ENCODE measurements at places on chromosomes 1 and 21. TPM values are rescaled to one million over a fixed set of nuclear protein-coding genes. Genes with fewer than 3 reads are reported as not detected.
A peak's percentile ranks its signal among the peaks of the same experiment; 100 is the strongest.

Gene MAP3K21
- 9.4 TPM for total RNA-seq

Gene ACTRT2
- total RNA-seq = not detected

Gene PROK1
- total RNA-seq = not detected

Gene KCNJ9
- total RNA-seq = not detected

Gene FAAH
- total RNA-seq = 27.1 TPM

Gene URB2
- 3.1 TPM for total RNA-seq

Gene GPR25
- not detected for total RNA-seq

Gene AGT
- total RNA-seq = not detected

- no peak for DNase-seq
These were observed 40.7 kb upstream of the SLC5A9 start for GRCh38 chr1:48181669-48182367.

DNA sequence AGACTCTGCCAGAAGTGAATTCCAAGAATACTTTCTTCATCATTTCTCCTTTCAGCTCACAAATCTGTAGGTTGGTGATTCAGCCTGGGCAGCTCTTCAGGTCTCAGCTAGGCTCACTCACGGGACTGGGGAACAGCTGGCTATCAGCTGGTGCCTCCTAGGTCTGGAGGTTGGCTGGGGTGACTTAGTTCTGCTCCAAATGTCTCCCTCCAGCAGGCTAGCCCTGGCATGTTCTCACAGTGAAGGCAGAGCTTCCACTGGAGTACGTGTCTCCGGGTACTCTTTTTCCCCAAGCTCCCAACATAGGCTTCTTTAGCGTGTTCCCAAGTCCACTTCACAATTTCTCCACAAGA lies 12.5 kb upstream of the VAMP4 start:
- DNase-seq = peak; percentile 62

DNA sequence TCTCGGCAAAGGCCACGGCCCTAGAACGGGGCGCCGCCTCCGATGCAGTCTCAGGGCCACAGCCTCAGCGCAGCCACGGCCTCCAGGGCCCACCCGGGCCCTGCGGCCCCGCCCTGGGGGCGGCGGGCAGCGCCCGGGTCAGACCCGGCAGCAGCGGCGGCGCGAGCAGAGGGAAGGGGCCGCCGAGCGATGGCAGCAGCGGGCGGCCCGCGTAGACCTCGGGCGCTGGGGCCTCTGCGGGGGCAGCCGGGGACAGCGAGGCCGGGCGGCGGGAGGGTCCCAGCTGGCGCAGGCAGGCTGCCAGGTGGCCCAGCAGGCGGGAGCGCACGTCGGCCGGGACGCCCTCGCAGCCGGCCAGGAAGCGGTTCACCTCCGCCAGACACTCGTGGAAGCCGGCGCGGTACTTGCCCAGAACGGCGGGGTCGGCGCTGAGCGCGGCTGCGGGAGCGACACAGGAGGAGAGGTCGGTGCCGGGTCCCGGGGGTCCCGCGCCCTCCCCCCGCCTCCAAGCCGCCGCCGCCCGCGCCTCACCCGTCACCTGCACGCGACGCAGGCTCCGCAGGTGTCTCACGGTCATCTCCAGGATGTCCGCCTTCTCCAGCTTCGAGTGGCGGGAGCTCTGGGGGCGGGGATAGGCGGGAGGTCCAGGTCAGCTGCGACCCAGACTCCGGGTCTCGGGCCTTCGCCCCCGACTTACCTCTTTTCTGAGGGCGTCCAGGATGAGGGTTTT lies 737 bp downstream of the HES4 start:
- peak; percentile 79 for DNase-seq

DNA sequence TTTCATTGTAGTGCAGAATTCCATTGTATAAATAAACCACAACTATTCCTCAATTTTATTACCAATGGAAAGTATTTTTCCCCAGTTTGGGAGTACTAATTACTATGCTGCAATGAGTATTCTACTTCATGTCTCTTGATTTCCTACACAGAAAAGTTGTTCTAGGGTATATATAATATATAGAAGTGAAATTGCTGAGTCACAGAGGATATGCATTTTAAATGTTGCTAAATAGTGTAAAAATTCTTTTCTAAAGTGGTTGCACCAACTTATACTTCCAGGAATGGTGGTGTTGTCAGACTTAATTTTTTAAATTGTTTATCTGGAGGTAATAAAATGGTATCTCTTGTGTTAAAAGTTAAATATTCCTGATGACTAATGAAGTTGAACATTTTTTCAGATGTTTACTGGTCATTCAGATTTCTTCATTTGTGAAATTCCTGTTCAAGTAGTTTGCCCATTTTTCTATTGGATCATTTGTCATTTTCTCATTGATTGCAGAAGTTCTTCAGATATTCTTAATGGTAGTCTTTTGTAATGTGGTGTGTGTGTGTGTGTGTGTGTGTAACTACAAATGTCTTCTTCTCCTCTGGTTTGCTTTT lies 19.1 kb upstream of the MYOG start:
- no peak for DNase-seq

DNA sequence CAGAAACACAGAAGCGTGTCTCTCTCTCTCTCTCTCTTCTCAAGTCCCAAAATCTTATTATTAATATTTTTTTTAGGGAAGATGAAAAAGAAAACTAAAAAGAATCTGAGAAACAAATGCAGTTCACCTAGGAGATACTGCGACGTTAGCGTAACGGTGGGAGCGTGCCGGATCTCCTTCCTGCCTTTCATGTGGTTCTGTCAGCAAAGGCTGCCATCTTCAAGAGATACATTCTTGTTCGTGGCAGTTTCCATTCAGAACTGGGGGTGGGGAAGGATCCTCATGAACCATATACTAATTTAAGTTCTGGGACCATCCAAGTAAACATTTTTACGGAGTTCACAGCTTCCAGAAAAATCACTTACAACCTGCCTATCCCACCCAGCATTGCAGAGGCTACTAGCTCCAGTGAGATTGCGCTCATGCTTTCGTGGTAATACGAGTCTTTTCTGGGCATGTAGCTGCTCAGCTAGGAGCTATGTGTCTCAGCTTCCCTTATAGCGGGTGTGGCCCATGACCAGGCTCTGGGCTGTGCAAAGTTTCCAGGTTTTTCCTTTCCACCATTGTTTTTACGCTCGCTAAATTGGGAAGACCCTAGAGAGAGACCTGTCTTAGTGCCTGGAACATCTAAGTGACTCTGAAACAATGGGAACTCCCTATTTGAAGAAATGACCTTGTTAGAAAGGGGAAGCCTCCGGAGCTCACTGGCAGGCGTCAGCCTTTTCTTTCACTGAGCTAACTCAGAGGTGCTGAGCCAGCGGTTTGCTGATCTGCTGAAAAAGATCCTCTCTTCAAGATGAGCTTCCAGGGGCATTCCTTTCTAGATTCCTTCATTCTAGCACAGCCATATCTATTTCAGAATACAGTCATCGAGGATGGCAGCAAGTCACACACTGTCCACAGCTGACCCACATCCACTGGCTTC lies 17.3 kb downstream of the SLAMF1 start:
- no peak for DNase-seq

GRCh38 chr1:91501523-91501851 lies 836 bp downstream of the CDC7 start:
- no peak for DNase-seq

DNA sequence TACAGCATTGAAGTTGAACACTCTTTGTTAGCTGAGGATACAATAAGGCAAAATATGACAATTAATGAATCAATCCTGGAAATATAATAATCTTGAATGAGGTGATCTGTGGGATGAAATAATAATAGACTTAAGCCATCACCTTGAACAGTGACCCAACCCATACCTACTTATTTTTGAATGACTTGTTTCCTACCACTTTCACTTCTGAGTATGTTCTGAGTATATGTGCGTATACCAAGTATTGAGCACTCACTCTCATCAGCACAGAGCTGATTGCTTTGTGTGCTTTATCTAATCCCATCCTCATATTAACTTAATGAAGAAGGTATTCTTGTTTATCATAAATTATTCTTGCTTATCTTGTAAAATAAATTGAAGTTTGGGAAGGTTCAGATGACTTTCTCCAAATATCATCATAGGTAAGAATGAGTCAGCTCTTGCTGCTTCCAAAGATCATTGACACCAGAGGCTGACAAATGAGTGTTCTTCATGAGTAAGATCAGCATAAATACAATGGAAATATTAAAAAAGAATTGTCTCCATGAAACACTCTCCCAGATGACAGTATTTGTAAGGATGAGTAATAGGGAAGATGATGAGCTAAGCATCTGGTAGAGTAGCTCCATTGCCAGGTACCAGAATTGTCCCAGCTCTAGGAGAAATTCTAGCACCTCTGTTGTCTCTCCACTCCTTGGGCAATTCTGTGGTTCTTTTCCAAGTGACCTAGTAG lies 198.1 kb upstream of the KIAA0040 start:
- no peak for DNase-seq

DNA sequence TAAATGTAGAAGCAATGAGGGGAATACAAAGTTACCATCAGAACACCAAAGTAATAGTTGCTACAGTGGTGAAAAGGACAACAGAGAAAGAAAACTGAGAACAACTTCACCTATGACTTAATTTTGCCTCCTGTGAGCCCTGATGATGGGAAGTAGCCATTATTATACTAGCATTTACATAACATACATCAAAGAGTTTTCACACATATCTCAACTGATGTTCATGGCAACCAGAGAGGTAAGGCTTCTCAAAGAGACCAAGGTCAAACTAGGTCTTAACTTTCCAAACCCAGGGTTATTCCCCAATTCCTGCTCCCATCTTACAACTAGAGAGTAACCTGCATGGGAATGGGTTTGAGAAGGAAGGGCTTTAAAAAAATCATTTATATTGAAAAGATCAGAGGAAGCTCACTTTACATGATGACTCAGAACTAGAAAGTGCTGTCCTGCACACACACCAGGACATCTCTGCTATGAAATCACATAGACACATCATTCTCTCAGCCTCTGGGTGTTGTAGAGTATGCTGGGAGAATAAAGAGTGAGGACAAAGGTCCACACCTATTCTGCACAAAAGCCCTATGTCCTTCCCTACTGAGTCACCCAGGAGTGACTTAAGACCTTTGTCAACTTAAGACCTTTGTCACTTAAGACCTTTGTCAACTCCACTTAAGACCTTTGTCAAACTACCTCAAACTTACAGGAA lies 179.7 kb downstream of the TNFSF18 start:
- no peak for DNase-seq

- DNase-seq = no peak
These were observed 129.2 kb downstream of the PTPN14 start for GRCh38 chr1:214422137-214422671.

DNA sequence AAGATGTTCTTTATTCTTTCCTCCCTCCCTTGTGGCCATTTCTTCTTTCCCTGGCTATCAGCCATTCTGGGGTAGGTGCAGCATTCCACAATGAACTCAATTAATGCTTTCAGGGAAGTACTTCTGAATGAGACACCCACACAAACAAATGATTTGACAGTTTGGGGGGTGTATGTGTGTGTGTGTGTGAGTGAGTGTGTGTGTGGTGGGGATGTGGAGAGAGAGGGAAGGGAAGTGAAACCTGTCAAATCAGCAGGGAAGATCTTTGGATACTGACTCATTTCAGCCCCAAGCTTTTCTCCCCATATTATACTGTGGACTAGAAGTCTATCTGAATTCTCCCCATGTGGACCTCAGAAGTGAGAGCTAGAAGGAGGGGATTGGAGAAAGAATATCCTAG lies 154.9 kb upstream of the CD34 start:
- no peak for DNase-seq

GRCh38 chr1:31872658-31873636 lies 57.1 kb upstream of the SPOCD1 start:
- DNase-seq = peak; percentile 22

DNA sequence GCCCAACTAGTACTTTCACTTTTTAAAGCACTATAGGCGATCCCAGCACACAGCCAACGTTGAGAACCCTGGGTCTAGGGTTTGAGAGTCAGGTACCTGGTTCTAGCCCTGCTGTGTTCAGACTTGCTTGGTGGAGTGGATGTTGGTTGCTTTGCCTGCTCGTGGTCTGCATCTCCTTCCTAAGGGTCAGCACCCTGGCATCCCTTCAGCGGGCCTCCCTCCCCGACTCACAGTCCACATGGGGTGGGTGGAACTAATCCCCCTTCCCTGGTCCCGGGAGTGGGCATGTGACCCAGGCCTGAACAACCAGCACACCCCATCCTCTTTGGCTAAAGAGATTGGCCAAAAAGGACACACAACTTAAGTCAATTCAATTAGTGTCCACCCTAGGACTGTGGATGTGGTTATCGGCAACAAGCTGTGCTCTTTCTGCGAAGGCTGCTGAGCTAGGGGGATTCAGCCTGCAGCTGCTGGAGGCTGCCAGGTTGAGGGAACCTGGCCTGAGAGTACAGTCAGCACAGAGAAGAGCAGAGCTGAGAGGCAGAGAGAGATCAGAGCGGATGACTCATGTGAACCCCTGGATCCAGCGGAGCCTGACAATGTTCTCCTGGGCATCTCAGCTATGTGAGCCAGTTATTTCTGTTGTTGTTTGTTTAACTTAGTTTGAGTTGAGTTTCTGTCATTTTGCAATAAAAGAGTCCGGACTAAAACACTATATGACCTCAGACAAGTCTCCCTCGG lies 138.9 kb downstream of the ACTL8 start:
- DNase-seq = peak; percentile 45

DNA sequence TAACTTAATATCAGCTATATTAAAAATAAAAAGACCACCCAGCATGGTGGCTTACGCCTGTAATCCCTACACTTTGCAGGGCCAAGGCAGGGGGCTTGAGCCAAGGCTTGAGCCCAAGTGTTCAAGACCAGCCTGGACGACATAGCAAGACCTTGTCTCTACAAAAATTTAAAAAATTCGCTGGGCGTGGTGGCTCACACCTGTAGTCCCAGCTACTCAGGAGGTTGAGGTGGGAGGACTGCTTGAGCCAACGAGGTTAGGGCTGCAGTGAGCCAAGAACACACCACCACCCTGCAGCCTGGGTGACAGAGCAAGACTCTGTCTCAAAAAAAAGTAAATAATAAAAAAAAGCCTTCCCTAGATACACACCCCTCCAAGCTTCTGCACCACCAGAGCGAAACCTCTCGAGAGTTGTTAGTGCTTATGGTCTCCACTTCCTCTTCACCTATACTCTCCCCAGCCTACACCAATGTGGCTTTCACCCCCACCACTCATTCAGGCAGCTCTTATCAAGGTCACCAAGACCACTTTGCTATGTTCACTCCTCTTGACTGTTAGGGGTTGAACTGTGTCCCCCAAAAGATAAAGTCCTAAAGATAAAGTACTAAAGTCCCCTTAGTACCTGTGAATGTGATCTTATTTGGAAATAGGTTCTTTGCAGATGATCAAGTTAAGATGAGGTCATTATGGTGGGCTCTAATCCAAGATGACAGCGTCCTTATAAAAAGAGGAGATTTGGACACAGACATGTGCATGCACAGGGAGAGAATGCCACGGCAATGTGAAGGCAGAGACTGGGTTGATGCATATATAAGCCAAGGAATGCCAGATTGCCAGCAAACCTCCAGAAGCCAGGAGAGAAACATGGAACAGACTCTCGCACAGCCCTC lies 6.8 kb upstream of the PPP1R15B start:
- no peak for DNase-seq

GRCh38 chr1:36178471-36179219 lies 22.7 kb downstream of the MAP7D1 start:
- peak; percentile 99 for DNase-seq
